ENCODE measurements at places on chromosomes 4 and X.

DNA sequence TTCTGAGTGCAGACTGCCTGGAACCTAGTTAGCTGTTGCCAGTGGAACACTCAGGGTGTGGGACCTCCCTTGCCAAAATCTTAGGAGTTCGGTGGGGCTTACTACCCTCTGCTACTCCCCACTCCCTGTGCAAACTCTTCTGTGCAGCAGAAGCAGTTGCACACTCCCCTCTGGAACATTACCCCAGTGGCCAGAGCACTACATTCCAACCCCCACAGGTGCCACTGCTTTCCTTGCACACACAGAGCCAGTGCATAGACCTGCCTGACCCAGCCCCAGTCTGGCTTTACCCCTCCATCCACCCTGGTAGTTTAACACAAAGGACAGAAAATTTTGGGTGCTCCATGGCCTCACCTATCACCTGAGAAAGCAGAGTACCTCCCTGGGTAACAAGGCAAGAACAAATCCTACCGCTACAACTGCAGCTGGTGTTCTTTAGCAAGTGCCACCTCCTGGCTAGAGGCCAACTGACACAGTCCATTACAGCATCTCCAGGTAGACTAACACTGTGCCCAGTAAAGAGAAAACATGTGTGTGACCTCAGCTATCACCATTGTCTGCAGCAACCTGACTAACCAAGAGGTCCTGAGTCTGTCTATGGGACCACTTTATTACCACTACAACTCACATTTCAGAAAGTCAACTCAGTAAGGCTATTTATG is 11.5 kb upstream of the RASSF6 start:
- no peak for DNase-seq

DNA sequence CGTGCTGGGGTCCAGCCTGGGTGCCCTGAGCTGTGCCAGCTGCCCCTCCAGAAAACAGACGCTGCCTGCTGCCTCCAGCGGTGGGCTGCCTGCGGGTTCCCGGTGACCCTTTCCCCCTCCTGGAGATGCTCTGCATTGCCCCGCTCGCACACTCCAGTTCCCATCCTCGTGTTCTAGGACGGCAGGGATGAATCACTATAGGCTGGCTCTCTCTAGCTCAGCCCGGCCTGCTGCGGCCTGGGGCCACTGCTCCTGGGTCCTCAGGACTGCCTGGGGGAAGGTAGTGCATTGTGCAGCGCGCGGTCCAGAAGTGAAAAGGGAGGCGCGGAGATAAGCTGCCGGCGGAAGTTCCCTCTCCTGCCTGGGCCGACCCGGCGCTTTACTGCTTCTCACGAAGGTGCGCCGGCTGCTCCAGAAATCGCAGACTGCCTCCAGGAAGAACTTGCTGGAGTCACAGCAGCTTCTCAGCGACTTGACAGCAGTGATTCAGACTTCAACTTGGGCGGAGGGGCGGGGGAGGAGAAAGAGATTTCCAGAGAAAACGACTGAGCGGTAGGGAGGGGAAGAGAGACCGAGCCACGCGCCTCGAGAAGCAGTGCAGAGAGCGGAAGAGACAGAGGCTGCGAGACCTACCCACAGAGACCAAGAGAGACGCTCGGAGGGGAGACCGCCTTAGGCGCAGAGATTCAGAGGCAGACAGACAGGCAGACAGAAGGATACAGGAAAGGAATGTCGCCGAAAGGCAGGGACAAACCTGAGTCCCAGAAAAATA is 6.7 kb upstream of the MSX1 start:
- peak; percentile 15 for DNase-seq

DNA sequence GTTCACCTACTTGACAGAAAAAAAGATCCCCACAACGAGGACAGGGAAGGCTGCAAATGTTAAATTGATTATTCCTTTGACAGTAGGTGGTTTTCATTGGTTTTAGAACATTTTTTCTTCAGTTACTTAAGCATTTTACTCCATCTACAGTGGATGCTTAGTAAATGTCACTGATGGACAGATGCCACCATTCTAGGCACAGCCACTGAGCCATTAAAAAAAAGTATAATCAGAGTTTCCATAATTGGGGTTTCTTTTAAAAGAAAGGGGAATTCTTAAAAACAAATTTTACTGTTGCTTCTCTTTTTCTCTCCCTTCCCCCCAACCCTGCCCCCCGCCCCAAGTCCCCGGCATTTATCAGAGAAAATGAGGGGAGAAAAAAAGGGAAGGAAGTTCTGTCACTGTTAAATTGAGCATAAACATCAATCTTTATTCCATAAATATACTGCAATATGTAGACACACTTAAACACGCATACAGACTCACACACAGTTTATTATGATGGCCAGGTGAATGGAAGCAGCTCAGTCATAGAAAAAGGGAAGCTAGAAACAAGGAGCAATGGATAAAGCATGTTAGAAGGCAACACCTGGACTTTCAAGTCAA is 79.7 kb upstream of the PRPS2 start:
- no peak for DNase-seq

- DNase-seq = peak; percentile 1
Observed at GRCh38 chrX:38868941-38869401, 67.7 kb downstream of the MID1IP1 start.
